ENCODE measurements at places on chromosomes 16 and 17. TPM values are rescaled to one million over a fixed set of nuclear protein-coding genes. Genes with fewer than 3 reads are reported as not detected.
A peak's percentile ranks its signal among the peaks of the same experiment; 100 is the strongest.

The PNMT gene
- 2.2 TPM for total RNA-seq

The CLEC3A gene
- not detected for total RNA-seq

The CCL16 gene
- not detected for total RNA-seq

The USP43 gene
- total RNA-seq: 3.6 TPM

The CDH13 gene
- 27.3 TPM for total RNA-seq

The GCSH gene
- total RNA-seq: 18.2 TPM

The PRSS36 gene
- not detected for total RNA-seq

The SLFN5 gene
- 4.4 TPM for total RNA-seq

The DNAH3 gene
- 0.31 TPM for total RNA-seq

The CCL8 gene
- 0.16 TPM for total RNA-seq

The ASPA gene
- total RNA-seq: 1.4 TPM

The ANKFN1 gene
- 4.4 TPM for total RNA-seq

The SPNS3 gene
- 0.47 TPM for total RNA-seq

DNA sequence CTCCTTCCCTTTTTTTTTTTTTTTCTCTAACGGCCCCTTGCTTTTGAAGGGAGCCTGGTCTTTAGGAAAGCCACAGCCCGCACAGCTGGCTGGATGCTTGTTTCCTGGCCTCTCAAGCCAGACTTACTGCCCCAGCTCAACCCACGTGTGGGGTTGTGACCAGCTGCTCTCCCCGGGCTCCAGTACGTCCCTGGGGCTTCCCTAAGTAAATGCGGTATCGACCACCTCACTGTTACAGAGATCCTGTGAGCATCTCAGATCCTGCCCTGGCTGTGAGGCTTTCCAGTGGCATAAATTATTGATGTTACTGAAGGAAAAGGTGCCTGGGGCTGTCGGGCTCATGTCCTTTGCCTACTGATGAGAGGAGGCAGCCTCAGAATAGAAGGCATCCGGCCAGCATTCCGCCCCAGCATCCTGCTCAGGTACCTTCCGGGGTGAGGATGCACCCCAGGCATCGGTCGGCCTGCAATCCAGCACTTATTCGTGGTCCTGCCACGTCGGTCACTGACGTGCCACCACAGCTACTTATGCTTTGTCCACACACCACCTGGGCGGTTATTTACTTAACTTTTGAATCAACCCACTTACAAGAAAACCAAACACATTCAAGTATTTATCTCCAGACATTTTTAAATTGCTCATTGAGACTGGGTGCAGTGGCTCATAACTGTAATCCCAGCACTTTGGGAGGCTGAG lies 9.6 kb downstream of the GPRC5B start:
- no peak for DNase-seq

DNA sequence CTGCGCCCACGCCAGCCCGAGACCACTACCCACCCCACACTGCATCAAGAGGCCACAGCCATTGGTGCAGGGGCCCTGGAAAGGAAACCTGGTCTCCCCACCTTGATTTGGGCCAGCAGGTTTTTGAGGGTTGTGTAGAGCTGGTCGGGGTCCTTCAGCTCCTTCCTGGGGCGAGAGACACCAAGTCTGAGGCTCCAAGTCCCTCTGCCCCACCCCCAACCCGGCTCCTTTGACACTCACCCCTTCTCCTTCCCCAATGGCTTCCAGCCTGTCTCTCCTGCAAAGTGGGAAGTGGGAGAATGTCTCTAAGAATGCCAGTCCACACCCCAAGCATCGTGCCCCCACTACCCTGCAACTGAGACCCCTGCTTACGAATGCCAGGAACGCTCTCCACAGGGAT lies 1.6 kb upstream of the DHX58 start:
- no peak for DNase-seq

GRCh38 chr17:40092581-40092980 lies 7.8 kb downstream of the NR1D1 start:
- DNase-seq: peak; percentile 41

GRCh38 chr16:72013888-72014581 lies 5.5 kb downstream of the DHODH start:
- no peak for DNase-seq

GRCh38 chr16:55534756-55535155 lies 25.9 kb downstream of the LPCAT2 start:
- no peak for DNase-seq

- DNase-seq: no peak
These were observed 10.7 kb downstream of the DRC3 start for GRCh38 chr17:17983376-17983775.

DNA sequence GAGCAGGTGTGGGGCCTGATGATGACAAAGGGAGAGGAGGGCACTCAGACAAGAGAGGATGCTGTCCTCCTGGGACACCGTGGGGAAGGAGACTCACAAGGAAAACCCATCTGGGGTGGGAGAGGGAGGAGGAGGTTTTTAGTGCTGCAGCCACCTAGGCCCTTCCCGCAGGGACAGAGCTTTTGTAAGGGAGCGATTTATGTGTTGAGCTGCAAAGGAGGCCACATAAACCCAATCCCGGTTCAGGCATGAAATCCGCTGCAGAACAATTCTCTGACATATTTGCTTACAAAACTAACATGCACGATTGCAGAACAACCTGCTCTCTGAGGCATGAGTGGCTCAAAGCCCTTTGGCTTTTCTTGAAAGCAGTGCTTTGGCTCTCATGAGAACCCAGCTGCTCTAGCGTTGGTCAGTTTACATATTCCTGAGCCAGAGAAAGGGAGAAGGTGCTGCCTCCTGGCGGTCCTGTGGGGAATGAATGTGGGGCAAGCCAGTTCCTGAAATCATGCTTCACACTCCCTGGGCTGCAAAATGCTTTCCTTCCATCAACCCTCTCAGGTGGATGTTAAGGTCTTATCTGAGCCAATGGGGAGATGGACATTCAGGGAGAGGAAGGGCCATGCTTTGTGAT lies 122.4 kb upstream of the NLRP1 start:
- peak; percentile 31 for DNase-seq

- no peak for DNase-seq
These were observed 10.3 kb upstream of the GINS2 start for GRCh38 chr16:85698935-85699558.

DNA sequence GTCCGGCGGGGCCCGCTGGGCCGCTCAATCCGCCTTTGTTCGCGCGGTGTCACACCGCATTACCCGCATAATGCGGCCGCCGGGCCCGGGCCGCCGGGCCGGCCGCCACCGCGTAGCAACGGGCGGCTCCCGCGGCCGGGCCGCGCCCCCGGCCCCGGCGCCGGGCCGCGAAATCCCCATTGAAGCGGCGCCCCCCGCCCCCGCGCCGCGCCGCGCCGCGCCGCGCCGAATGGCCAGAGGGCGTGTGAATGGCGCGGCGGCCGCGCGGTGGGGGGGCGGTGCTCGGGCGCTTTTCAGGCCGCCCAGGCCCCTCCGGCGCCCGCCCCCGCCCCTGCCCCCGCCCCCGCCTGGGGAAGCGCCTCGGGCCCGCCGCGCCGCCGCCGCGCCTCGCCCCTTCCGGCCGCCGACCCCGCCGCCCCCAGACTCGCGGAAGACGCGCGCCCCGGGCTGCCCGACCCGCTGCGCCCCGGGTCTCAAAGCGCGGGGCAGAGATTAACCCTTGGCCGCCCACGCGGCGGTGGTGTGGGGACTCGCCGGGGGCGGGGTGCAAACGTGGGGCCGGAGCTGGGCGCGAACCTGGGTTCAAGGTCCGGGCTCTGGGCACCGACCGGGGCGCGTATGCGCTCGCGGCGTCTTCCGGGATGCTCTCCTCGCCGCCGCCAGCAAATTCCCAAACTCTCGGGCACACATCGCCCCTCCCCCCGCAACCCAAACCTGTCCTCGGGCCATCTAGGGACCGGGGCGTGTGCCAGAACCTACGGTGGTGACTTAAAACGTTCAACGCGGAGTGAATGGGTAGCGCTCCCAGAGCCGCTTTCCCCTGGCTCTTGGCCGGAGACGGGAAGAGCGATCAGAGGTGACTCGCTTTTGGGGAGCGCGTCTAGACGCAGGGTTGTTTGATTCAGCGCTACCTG lies 46.7 kb downstream of the WNT3 start:
- no peak for DNase-seq

DNA sequence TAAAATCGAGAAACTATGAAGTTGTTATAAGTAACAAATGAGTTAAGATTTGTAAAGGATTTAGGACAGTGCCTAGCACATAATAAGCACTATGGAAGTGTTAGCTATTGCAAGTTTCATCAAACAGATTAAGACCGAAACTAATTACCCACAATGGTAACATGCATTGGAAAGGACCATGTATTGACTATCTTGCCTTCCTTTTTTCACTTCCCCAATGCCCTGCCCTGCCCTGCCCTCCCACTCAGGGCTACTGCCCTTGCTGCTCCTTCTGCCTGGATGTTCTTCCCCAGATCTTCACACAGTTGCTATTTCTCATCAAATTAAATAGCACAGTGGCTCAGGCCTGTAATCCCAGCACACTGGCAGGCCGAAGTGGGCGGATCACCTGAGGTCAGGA lies 202.1 kb upstream of the PSMD7 start:
- DNase-seq: no peak

GRCh38 chr16:82034981-82035612 lies at the start of gene HSD17B2:
Gene HSD17B2 (plus strand): TSS chr16:82035253. CDS start chr16:82035425, 172 bp downstream.
- DNase-seq: no peak

DNA sequence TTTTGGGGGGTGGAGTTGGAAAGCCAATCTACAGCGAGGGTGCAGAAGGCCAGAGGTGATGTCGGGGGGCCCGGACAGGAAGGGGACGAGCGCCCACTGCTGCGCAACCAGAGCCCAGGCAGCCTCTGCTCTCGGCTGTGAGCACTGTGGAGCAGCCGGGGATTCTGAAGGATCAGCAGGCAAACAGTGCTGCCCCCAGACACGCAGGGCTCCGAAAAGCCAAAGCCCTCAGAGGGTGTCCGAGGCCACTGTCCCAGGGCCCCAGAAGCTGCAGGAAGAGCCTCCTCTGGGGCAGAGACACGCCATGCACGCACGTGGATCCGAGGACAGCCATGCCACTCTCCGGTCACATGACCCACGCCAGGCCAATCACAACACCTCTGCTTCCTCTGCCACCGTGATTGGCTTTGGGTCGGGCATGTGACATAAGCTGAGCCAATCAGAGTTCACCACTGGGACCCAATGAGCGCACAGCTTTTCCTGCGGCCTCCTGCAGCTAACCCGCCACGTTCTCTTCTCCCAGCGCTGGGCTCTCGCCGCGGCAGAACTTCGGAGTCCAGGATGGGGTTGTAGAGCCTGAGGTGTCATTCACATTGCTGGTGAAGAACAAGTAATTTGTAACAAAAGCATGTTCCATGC lies 40.7 kb downstream of the ACTG1 start:
- DNase-seq: peak; percentile 25

GRCh38 chr16:55947366-55947765 lies 72.2 kb upstream of the CES5A start:
- no peak for DNase-seq

DNA sequence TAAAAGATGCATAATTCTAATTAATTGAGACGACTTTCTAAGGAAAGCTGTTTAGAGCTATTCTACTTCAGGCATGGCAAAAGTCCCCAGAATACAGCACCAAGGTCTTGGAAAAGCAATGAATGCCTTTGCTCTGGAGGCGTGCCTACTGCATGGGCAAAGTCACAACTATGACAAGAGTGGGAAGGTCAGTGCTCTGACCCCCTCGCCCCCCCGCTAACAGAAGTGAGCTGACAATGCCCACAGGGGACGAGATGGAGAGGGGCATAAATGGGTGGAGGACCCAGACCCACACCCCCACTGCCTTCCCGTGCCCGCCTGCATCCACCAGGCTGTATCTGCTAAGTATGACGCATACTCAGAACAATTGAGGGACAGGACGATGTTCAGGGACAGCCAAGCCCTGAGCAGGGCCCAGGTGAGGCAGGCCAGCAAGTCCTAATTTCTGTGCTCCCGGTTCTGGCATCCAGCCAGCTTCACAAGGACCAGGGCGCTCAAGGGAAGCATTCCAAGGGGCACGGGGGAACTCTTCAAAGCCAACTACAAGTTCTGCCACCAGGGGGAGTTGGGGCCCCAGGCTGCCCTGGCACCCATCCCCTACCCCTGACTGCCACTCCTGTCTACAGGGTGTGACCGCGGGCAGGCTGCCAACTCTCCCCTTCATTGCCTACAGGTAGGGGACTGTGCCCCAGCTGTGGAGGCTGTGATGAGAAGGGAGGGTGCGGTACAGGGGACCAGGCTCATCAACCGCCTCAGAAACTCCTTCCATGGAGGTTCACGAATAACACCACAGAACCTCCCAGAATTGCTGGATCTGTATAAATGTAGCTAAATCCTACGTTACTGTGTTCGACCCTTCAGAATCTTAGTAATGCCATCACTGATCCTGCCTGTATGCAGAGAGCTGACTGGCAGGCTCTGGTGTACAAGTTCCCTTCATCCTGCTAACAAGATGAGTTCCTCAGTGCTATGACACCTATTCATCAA lies 20.8 kb downstream of the NPRL3 start:
- DNase-seq: no peak

DNA sequence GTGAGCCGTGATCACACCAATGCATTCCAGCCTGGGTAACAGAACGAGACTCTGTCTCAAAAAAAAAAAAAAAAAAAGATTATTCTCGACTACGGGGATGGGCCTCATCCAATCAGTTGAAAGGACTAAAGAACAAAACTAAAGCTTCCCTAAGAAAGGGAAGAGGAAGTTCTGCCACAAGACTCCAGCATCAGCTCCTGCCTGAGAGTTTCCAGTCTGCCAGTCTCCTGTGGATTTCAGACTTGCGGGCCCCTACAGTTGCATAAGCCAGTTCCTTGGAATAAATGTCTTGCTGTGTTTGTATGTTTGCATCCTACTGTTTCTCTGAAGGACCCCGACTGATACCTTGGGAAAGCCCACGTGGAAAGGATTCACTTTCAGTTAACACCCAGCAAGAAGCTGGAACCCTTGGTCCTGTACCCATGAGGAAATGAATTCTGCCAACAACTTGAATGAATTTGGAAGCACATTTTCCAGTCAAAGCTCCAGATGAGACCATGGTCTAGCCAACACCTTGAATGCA lies 26.3 kb upstream of the FZD2 start:
- DNase-seq: no peak

DNA sequence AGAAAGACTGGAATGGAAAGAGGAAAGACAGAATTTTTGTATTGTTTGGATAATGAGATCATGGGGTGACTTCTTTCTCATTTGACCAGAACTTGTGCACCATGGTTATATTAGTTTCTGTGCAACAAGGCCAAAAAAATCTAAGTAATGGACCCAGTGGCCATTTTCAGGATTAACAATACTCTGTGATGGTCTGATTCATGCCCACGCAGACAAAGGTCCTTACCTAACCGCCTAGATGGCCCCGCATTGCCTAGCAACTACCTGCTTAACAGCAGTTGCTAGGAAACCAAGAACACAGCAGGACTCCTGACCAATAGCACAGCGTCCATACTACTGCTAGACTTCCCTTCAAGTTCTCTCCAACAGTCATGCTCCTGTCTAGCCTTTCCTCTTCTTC lies 22.4 kb downstream of the MIS12 start:
- DNase-seq: no peak

GRCh38 chr17:47320879-47321502 lies 2.8 kb upstream of the EFCAB13 start:
- DNase-seq: no peak

GRCh38 chr17:163514-164098 lies 17.8 kb downstream of the DOC2B start:
- DNase-seq: no peak

GRCh38 chr17:47316311-47316710 lies 7.4 kb upstream of the EFCAB13 start:
- DNase-seq: no peak

- no peak for DNase-seq
These were observed 18.8 kb downstream of the POLR3K start for GRCh38 chr16:34648-34987.

- no peak for DNase-seq
These were observed 178.3 kb downstream of the PRKCB start for GRCh38 chr16:24013864-24014645.

- DNase-seq: no peak
These were observed 45.7 kb upstream of the ZNF469 start for GRCh38 chr16:88337021-88337420.
